Activated gamma-delta T cell treated with Interleukin-2 at 50 U/mL for 16 hours (primary cell): ENCODE measurements at places on chromosomes 5 and 9.

- no peak for DNase-seq
These were observed 561.1 kb downstream of the EBF1 start for GRCh38 chr5:158538506-158539074.

GRCh38 chr9:99743006-99743405, 78.7 kb upstream of the NR4A3 start:
- no peak for DNase-seq

GRCh38 chr9:125999504-125999881, 252.3 kb downstream of the PBX3 start:
- no peak for DNase-seq

- DNase-seq = no peak
These were observed 204.9 kb downstream of the ELAVL2 start for GRCh38 chr9:23621188-23621587.

- DNase-seq = no peak
These were observed 72.3 kb downstream of the SEMA5A start for GRCh38 chr5:9473624-9474023.

DNA sequence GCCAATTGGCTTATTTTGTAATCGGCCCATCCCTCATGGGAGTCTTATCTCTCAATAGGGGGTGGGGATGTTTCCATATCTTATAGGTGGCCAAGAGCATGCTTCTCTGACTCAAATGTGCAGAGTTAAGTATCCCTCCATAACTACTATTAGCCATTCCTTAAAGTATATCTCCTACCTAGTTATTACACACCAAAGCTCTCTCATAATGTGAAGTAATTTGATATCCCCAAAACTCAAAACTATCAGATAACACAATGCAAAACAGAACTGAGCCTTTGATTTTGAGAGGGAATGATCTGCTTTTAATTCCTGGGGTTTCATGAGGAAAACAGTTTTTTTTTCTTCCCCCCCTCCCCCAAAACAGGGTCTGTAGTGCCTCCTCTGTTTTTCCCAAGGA, 28.4 kb downstream of the UNC13B start:
- no peak for DNase-seq

- DNase-seq = no peak
These were observed 99.3 kb upstream of the HCN1 start for GRCh38 chr5:45795458-45795857.

GRCh38 chr5:89156226-89156625, 273.2 kb upstream of the MEF2C start:
- DNase-seq = no peak

DNA sequence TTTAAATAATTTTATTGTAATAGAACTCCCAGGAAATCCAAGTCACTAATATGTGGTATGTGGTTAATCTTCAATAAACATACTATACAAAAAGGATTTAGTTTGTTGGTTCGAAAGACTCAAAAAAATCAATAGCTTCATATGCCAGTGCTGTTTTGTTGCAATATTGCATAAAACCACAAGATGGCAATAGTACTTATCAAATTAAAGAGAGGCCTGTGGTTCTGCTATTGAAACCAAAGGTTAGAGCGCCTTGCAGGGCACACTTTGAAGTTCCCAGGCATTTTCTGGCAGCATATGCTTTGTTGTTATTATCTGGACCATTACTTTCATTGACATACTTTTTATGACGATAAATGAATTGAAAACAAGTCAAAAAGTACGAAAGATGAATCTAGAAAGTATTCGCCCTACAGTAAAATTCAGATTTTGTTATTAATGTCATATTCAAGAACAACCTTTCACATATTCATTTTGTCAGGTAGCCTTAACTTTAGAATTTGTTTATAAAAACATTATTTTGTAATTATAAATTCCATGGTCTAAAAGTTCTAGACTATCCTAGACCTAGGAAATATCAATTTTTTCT, 316.3 kb downstream of the MCTP1 start:
- peak; percentile 4 for DNase-seq

GRCh38 chr5:32329395-32329834, 16.7 kb upstream of the MTMR12 start:
- peak; percentile 47 for DNase-seq

GRCh38 chr5:149887622-149888183, 56.9 kb downstream of the PDE6A start:
- no peak for DNase-seq
